ENCODE measurements at places on chromosomes 5 and 9.

- no peak for DNase-seq
Measured at GRCh38 chr9:13351778-13352386, 72.4 kb upstream of the MPDZ start.

DNA sequence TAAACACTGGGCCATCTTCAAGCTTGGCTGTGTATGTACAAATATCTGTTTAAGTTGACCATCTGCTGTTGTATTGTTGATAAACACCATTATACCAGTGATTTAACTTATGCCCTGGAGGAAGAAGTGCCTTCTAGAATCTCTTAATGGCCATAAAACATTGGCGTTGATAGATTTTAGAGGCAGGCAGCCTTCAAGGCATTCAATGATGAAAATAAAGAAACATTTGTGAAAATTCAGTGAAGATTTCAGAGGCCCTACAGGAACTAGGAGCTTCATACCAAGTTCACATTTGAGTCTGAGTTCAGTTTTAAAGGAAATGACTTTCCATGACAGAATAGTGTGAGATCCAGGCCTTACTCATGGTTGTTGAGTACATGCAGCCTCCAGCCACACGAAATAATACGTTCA, 52.2 kb downstream of the MAP1B start:
- DNase-seq, result no peak

- no peak for DNase-seq
Measured at GRCh38 chr9:29844251-29844650, 2271.0 kb upstream of the C9orf72 start.

DNA sequence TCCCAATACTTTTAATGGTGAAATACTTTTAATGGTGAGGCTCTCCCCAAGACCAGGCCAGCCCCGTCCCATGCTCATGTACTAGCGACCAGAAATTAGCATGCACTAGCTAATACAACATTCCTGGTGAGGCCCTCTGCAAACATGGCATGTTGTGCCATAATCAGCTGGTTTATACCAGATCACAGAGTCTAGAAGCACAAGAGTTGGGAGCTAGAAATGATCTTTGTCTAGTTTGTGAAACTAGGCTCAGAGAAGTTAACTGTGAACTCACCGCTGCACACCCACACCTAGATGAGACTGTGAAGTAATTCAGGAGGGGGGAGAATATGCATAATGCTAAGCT, 37.4 kb downstream of the MTMR12 start:
- DNase-seq, result no peak

DNA sequence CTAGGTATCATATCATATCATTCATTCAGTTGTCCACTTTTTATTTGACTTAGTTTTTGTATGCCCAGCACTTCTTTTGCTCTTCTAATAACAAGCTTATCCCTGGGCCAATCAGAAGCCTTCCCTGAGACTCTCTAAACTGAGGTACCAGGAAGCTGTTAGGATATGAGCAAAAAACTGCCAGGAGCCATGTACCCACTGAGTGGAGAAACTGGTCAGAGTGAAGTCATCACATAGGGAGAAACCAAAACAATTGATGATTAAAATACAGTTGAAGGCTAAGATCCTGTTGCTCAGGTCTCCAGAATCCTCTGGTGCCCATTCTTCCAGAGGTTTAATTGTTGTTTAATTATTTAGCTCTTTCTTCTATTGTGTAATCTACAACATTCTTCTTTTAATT, 120.2 kb downstream of the KIAA0825 start:
- no peak for DNase-seq

- no peak for DNase-seq
Measured at GRCh38 chr5:62263401-62263800, 42.6 kb upstream of the KIF2A start.

DNA sequence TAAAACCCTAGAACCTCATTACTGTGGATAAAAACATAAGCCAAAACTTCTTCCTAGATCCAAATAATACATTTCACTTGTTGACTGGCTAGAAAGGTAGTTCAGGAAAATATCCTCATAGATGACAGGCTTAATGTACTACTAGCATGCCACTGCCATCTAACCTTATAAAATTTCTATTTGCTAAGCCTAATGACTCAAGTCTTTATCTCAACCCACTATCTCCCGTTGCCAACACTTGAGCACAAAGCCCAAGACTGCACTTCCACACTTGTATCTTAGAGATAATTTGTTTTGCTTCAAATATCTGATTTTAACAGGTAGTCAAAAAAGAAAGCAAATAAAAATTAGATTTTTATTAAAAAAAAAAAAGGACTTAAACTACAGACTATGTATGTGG, 42.7 kb downstream of the FBXL17 start:
- DNase-seq, result no peak

DNA sequence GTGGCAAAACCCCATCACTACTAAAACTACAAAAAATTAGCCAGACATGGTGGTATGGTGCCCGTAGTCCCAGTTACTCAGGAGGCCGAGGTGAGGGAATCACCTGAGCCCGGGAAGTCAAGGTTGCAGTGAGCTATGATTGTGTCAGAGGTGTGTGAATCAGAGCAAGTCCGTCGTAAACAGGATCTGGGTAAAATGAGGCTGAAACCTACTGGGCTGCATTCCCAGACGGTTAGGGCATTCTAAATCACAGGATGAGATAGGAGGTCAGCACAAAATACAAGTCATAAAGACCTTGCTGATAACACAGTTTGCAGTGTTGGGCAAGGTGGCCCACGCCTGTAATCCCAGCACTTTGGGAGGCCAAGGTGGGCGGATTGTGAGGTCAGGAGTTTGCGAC, 1.9 kb upstream of the CLTB start:
- DNase-seq, result no peak

GRCh38 chr9:130665431-130666392, 1.3 kb downstream of the PRDM12 start:
- DNase-seq, result no peak

GRCh38 chr9:2354856-2355696, 266.5 kb upstream of the VLDLR start:
- DNase-seq, result no peak

DNA sequence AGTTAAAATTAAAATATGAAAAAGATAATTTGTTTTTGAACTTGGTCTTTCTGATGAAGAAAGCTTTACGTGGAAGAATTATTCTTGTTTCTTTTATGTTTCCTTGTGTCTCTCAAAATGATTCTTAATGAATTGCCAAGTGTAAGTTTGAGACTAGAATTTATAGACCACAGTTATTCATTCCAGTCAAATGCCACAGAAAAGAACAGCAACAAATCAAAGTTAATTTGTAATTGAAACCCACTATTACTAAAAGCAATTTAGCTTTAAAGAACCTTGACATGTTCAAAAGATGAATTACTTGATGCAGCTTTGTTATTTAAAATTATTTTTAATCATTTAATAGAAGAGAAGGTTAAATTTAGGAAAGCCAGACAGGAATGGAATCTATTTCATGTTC, 1277.7 kb upstream of the NUDT12 start:
- DNase-seq, result no peak

DNA sequence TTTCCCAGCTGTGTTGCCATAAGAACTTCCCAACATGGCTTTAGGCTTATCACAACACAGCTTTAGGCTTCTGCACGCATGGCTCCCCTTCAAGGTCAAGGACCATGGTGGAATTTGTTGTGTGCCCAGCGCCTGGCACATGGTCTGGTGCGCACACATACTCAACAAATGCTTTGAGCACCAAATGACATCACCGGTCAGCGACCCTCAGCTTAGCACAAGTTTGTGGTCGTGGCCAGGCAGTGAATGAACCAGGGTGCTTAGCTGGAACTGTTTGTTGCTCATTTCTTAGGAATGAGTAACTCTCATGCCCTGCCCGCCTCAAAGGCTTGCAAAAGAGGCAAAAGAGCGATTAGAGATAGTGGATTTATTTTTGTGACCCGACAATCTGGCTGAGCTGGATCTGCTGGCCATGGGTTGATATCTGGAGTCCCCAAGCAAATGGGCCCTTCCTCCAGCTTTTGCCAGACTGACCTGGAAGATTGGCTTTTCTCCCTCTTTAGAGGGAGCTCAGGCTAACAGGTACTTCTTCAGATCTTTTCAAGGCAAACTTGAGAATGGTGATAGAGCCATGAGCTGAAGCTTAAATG, 58.9 kb downstream of the DAP start:
- no peak for DNase-seq

DNA sequence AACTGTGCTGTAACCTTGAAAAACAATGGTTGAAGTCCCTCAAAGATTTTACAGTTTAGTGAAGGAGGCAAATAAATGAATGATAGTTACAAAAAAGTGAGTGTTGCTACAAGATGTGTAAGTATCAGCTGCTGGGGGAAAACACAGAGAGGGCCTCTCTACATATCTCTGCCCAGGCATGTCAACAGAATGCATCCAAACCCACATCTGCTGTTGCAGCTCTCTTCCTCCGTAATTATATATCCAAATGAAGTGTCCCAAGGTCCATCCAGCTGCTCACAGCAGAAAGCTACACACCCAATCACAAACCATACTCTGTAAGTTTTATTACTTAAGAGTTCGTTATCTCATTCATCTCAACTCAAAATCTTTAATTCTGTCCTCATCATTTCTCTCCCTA, 584.6 kb downstream of the ANXA1 start:
- DNase-seq, result no peak

DNA sequence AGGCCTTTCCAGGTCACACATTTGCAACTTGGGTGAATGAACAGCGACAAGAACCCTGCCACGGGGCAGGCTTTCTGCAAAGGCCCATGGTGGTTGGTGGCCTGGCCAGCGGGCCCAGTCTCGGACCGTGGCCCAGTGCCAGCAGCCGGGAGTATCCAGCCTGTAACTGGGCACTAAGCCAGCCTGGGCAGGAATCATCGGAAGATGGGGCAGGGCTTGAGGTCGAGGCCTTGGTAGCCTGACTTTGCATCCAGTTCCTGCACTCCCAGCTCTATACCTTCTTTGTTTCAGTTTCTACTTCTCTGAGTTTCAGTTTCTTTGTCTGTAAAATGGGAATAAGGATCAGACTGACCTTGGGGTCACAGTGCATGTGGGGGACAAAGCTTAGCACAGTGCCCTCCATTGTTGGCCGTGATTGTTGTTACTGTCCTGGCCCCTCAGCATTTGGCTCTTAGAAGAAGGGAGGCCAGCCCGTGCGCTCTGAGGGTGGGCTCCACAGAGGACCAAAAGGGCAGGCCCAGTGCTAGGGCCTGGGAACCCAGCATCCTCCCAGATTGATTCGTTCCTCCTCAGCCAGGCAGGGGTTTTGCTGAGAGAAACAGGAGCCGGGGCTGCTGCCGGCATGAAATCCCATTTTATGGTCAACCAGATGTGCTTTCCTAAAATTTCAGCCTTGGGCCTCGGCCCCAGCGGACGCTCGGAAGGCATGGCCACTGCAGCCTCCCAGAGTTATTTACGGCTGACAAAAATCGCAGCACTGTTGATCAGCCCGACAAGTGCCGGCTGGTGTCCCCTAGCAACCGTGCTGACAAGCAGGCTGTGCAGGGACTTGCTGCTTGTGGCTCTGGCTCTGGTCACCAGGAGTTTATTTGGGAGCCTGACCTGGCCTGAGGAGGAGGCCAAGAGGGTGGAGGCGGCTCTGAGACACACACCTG, 43.6 kb downstream of the JADE2 start:
- peak; percentile 48 for DNase-seq

GRCh38 chr5:67404256-67405100, 207.9 kb upstream of the CD180 start:
- DNase-seq, result no peak

- no peak for DNase-seq
Measured at GRCh38 chr5:98810206-98810605, 36.7 kb downstream of the RGMB start.

DNA sequence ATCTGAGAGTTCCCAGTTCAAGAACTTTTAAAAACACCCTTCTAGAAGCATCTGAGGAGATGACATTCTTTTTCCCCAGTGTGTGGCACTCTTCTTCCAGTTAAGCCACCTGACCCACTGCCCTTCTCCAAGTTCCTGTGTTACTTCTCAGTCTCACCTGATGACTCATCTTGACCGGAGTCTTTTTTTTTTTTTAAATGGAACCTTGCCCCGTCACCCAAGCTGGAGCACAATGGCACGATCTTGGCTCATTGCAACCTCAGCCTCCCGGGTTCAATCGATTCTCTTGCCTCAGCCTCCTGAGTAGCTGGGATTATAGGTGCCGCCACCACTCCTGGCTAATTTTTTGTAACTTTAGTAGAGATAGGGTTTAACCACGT, 224.1 kb upstream of the DAB2 start:
- no peak for DNase-seq

- no peak for DNase-seq
Measured at GRCh38 chr9:69149321-69149807, 24.7 kb upstream of the TJP2 start.

DNA sequence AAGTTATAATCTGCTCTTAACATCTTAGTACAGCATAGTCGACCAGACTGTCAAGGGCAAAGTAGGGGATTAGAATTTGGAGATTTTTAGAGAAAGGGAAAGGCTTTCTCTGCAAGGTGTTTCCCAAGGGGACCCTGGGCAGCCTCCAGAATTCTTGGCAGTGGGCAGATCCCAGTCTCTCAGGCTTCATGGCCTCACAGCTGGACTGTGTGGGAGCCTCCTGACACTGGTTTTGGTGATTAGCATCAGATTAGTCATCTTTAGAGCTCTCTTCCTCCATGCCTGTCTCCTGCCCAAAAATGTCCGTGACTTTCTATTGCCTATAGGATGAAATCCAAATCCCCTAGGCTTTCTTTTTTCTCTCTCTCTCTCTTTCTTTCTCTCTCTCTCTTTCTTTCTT, 370.7 kb downstream of the ZSWIM6 start:
- no peak for DNase-seq

GRCh38 chr9:107137495-107138202, 145.4 kb upstream of the RAD23B start:
- DNase-seq, result no peak

DNA sequence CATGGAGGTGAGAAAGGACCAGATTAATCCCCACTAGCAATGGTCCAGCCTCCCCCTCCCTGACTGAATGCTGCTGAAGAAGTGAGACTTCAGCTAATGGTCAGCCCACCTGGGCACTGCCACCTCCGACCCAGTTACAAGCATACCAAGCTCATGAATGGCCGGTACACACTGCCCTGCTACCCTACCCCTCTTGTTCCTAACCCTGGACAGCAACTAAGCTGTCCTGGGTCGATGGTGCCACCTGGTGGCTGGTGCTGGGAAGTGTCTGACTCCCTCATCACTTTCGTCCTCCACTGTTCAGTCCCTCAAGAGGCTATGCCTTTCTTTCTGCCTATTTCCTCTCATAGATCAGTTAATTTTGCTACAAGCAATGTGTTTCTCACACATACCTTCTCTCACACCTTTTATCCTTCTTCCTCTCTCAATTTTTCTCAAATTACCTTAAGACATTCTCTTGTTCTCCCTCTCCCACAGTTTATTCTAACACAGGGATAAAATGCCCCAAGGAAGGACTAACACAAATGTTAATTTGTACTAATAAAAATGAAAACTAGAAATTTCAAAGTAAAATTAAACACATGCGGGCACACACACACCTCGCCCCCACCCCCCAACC, 42.4 kb downstream of the PAX5 start:
- no peak for DNase-seq

DNA sequence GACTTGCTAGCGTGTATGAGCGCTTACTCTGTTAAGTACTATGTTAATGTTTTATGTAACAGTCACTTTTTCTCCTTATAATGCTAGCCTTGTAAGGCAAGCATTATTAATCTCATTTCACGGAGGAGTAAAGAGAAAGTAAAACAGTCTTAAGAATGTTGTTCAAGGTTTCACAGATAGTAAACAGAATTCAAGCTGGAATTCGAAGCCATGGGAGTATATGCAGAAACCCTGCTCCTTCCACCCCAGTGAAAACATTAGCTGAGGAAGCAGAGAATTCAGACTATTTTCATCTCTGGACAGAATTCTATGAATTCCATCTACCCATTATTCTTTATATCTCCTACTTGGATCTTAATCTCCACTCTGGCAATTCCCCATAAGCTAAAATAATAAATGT, 1028.3 kb upstream of the WWC1 start:
- DNase-seq, result no peak

Data from anterior cingulate cortex (tissue), 58 donors.